NCI-H2171 treated with DMSO at 0.1 percent for 48 hours (cell line): ENCODE measurements at places on chromosomes 6 and 20.
A peak's percentile ranks its signal among the peaks of the same experiment; 100 is the strongest.

- DNase-seq, result peak; percentile 43
These were observed 1.7 kb upstream of the FBXO5 start for GRCh38 chr6:152984513-152984872.

GRCh38 chr6:35601331-35602132 is 87.2 kb downstream of the FKBP5 start:
- no peak for DNase-seq

GRCh38 chr20:37363221-37364012 is 17.5 kb downstream of the SRC start:
- no peak for DNase-seq

GRCh38 chr6:138590796-138591709 is 91.8 kb upstream of the NHSL1 start:
- peak; percentile 74 for DNase-seq

GRCh38 chr6:154386848-154387717 is 30.5 kb upstream of the IPCEF1 start:
- DNase-seq, result no peak

DNA sequence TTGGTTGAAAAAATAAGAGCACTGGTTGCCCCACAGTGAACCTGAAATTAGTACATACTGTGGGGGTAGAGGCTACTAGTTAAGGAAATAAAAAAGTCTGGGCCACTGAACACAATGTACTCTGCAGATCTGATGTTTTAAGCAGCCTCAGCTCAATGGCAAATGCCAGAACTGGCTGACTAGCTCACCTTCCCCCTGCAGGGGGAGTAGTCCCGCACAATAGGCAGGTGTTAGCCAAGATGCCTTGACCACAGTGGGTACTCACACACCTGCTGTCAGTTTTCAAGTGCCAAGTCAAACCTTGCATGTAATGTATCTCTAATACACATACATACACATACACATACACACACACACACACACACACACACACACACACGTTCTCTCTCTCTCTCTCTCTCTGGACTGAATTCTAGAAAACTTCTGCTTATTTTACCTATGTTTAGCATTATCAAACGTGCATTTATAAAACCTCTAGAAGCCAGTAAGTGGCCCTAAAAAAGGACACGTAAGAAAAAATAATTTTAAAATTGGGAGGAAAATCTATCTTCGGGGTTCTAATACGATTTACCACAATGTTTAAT is 36.1 kb downstream of the GMDS start:
- DNase-seq, result peak; percentile 43

GRCh38 chr6:34773916-34774315 is 16.6 kb downstream of the SNRPC start:
- DNase-seq, result no peak

DNA sequence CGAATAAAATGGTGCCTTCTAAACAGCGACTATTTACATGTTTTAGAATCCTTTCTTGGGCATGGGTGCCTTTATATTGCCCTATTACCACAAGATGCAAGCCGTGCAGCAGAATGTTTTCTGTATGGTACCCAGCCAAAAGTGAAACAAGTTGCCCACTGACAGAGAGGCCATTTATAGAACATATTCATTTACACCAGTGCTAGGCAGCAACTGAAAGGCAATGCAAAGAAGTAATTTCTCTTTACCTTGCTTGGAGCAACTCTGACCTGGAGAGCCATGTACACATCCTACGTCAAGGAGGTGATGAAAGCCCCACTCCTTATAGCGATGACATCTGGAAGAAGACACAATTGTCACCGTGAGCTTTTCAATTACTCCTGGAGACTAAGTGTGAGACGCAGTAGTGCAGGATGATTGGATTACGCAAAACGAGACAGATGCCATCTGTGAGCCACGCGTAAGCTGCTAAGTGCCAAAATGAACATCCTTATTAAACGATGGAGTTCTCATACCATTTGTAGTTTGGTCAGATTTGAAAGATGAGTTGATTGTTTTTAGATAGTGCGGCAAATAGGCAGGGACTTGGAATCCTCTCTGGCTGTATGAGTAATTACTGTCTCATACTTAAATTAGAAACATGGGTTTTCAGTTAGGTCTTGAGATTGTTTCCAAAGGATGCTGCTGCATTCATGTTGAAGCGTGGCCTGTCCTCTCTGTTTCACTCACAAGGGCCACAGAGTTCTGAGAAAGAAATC is at the start of gene TMEM244:
Gene TMEM244, minus strand, starts transcription at position 408 of the 758 bp plus-strand sequence. Its CDS starts 127 bp downstream, at position 281.
- peak; percentile 2 for DNase-seq

- no peak for DNase-seq
These were observed 44.3 kb downstream of the TPD52L1 start for GRCh38 chr6:125197795-125198269.

DNA sequence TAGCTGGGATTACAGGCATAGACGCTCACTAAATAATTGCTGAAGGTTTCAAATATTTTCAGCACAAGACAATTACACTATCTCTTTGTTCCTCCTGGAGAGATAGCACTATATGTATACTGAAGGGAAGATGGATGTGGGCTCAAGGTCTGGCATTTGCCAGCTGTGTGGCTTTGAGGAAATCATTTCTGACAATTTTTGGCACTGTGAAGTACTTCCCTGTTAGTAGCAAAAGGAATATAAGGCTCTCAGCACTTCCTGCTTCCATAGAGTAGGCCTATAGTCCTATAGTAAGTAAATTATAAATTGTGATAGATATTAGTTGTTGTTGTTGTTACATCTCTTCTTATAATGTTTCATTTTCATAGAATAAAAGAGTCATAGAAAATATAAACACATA is 271.1 kb downstream of the SAMD5 start:
- DNase-seq, result no peak

- DNase-seq, result no peak
These were observed 3.8 kb upstream of the HMGA1 start for GRCh38 chr6:34232901-34233300.

GRCh38 chr6:153976921-153977693 is 61.9 kb upstream of the OPRM1 start:
- no peak for DNase-seq

GRCh38 chr6:28537509-28538140 is 11.9 kb downstream of the GPX5 start:
- DNase-seq, result peak; percentile 50
